HL-60 (cell line): ENCODE measurements at places on chromosomes 6 and 20.

DNA sequence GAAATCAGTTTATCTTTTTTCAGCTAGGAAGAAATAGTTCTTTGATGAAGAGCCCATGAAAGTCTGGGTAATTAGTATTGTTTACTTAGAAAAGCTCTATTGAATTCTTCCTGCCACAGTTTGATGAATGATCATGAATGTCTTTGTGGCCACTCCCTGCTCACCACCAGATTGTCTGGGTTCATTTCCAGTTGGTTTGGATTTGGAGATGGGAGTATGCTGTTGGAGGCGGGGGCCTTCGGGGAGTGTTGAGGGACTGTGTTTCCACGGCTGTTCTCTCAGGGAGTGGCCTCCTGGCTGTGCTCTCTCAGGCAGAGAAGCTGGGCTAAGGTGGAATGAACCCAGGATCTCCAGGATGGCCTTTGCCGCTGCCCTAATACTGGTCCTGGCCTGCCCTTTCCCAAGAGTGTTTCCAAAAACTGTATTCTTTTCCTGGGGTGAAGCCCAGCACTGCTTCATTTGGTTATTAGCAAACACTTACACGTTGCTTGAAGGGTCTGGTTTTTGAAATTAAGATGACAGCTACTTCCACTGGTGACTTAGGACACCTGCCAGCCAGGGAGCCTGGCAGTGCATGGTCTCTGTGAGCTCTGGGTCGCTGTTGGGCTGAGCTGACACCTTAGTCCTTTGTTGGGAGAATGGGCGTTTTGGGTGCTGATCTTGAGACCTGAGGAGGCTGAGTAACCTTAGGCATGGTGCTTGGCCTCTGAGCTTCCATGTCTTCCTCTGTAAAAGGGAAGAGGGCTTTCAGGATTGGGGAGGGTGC is 23.2 kb downstream of the PRPF6 start:
- no peak for DNase-seq

- no peak for DNase-seq
Measured at GRCh38 chr6:108133594-108134179, 32.1 kb upstream of the NR2E1 start.

- no peak for DNase-seq
Measured at GRCh38 chr6:11398451-11399326, 138.9 kb upstream of the TMEM170B start.

- DNase-seq, result peak; percentile 28
Measured at GRCh38 chr6:104788400-104788799, 71.3 kb downstream of the HACE1 start.

DNA sequence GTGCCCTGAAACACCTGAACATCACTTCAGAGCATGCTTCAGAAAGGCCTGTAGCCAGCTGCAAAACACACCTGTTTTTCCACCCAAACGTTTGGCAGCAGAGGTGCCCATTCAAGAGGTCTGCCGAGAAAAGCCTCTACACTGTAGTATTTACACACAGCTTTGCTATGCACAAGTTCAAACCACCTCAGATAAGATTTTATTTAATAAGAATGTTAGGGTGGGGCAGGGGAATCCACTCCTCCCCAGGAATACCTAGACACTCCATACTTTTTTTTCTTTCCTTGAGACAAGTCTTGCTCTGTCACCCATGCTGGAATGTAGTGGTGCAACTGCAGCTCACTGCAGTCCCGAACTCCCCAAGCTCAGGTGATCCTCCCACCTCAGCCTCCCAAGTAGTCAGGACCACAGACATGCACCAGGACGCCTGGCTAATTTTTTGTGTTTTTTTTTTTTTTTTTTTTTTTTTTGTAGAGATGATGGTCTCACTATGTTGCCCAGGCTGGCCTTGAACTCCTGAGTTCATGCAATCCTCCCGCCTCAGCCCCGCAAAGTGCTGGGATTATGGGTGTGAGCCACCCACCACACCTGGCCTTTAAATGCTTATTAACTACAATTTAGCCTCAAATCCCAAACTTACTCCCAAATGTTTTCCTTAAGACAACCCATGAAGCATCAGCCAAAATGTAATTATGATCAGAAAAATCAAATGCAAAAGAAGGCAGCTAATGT is 9.7 kb downstream of the MRPL14 start:
- no peak for DNase-seq

DNA sequence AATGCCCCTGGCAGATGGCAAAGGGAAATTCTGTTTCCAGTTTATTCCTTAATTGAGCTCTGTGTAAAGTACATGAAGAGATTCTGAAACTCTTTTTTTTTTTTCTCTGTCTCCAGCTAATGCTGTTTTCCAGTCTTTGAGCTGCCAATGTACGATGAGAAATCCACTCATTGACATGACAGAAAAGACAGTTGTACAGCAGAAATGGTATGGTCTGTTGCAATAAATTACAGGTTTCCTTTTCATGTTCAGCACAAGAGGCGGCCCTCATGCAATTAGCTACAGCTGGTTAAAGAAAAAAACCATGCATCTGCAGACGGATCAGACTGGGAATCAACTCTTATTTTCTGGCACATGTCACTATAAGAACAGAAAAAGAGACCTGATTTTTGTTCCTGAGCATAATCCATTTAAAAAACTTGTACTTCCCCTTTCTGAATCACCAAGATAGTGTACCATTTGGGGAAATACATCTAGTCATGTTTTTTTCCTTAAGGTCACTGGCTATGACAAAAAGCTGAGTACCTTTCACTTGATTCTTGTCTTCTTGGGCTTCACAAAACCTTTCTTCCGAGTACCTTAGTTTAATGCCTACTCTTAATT is 289.8 kb upstream of the PREP start:
- DNase-seq, result peak; percentile 10

DNA sequence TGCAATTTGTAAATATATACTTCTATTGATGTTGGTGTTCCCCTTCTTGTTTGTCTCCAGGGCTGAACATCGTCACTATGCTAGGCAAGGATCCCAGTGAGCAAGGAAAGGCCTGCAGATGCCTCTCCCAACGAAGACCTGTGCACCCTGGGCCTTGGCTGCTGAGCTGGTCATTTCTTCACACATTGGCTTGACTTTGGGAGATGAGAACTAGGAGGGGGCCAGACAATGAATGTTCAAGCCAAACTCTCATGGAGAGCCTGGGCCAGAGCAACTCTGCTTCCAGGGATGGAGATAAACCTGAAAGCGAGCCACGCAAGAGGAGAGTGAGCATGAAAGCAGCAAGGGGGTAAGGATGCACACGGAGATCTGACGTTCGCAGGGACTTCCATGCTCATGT is 104.0 kb downstream of the CLIC5 start:
- no peak for DNase-seq

DNA sequence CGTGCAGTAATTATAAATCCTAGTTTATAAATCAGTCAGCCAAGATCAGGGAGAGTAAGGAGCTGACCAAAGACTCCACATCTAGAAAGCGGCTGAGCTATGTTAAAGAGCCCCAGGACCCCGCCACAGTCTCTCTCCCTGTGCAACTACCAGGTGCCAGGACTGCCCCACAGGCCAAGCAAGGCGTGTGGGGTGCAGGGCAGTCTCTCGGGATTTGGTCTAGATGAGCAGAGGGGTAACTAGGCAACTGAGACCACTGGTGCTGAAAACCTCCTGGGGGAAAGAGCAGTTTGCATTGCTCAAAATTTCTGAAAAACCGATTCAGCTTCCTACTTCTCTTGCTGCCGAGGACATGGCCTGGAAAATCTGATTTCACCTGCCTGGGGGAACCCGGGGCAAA is 10.4 kb downstream of the PMEPA1 start:
- no peak for DNase-seq

DNA sequence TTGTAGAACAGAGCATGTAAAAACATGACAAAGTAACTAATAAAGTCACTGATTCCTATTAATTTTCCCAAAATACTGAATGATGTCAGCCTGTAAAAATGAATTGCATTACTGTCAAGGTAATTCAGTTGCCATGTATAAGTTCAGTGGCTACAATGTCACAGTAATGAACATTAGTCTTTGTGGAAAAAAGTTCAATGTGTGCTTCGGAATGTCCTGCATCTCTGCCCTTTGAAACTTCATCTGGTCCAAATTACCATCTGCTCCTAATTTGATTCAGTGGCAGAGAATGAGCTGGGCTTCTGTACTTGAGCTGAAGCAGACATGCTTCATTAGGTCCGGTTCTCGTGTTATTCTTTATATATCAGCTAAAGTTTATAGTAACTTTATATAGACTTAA is 567.4 kb downstream of the COL12A1 start:
- no peak for DNase-seq
